ENCODE measurements at places on chromosomes 7 and 10.

DNA sequence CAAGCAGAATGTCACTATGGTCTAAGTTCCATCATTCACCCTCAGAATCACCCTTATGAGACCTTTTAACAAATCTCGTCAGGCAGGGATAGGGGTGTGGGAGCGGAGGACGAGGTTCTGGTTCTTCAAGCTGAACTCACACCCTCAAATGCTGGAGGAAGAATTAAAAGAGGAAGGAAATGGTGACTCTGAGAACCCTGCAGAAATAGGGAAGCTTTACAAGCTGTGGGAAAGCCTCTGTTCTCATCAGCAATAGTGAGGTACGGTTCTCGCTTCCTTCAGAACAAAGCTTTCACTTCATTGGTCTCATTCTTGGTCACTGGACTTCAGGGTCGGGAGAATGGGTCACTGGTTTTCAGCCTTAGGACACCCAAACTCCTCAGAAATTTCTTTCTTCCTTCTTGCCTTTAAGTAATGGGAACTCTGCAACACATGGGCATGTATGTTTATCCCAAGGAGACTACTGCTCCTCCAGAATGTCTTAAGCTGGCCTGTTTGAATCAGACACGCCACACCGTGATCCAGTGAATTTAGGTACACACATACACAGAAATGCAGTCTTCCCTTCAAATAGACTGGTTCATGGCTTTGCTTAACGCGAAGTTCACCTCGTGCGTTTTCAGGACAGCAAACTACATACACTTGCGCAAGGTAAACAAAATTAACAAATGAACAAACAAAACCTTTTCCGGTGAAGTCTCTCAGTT is 226.0 kb downstream of the SFMBT2 start:
- DNase-seq = no peak

GRCh38 chr7:151461942-151462230 is 21.9 kb upstream of the CRYGN start:
- no peak for DNase-seq

GRCh38 chr7:91463330-91463729 is 199.1 kb downstream of the FZD1 start:
- DNase-seq = no peak

DNA sequence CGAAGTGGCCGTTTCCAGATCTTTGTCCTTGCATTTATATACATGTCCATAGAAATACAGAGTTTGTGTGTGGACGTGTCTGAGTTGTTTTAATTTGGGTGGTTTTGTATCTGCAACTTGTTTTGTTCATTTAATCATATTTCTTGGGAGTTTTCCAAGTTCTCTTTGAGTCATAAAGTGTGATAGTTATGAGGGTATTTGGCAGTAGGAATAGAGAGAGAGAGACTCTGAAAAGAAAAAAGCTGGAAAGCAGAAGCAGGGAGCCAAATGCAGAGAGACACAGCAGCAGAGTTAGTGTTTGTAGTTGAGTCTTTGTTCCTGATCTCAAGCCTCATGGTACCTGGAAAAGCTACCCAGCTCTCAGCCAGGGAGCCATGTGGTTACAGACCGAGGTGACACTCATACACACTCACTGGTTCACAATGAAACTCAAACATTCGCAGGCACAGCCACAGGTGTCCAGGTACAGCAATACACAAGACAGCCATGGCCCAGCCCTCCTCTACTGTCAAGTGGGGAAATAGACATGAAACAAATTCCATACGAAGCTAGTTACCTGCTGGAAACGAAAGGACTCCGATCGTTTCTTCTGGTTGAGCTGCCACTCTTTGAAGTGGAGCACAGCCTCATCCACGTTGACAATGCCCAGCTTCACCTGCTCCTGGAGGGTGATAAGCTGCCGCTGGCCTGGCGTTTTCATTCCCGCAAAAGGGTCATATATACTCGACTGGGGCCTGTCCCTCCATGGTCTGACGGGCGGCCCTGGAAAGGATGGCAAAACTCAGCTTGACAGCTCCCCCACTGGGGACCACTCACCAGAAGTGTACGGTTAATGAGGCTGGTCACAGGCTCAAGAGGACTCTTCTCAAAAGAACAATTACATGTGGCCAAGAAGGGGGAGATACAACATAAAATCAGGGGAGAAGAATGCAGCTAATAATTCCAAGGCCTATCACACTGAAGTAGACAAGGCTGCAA is 33.3 kb upstream of the TM9SF3 start:
- DNase-seq = no peak

- DNase-seq = no peak
Measured at GRCh38 chr10:14259696-14260566, 70.8 kb downstream of the FRMD4A start.

DNA sequence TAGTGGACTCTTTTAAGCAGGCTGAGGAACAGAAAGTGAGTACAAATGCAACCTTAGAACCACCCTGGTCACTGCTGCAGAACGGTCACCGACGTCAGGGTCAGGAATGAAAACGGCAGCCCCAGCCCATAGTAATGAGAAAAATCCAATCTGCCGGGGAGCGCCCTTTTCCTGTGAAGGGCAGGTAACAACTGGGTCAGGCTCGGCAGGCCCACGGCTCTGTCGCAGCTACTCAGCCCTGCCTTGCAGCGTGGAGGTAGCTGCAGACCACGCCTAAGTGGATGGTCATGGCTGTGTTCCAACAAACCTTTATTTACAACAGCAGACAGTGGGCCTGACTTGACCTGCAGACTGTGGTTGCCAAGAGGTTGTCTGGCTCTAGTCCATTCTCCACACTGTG is 563.2 kb downstream of the DNAJB6 start:
- DNase-seq = no peak

- DNase-seq = no peak
Measured at GRCh38 chr7:102287111-102287980, 678 bp downstream of the SH2B2 start.

GRCh38 chr10:17782921-17783665 is 26.1 kb upstream of the MRC1 start:
- DNase-seq = no peak

Measured in T-helper 22 cell (primary cell).